ENCODE measurements at places on chromosomes 3 and 15.
A peak's percentile ranks its signal among the peaks of the same experiment; 100 is the strongest.

GRCh38 chr3:189659571-189659970 lies 28.4 kb downstream of the TP63 start:
- no peak for DNase-seq

DNA sequence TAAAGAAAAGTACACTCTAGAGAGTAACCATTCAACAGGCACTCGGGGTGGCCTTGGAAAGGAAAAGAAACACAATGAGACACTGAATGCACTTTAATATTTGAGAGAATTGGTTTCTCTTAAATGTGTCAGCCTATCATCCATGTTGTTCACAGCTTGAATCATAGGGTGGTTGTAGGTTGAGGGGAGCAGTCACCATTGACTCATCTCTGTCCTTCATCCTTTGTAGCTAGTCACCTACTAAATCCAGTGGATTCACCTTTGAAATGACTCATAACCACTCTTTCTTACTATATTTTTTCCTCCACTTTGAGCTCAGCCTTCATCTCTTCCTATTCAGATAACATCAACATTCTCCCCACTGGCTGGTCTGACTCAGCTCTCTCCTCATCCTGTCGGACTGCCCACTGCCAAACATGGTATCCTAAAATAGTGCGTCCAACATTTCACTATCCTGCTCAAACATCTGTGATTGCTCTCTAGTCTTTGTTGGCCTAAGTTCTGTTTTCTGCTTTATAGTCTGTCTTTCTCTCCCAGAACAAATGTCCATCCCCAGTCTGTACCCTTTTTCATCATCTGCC lies 182.7 kb upstream of the GADL1 start:
- peak; percentile 93 for DNase-seq

- DNase-seq, result no peak
Observed at GRCh38 chr3:102480139-102480538, 45.3 kb downstream of the ZPLD1 start.

- no peak for DNase-seq
Observed at GRCh38 chr3:88078932-88079331, 19.9 kb downstream of the ZNF654 start.

- no peak for DNase-seq
Observed at GRCh38 chr3:177281292-177282118, 84.2 kb upstream of the TBL1XR1 start.

DNA sequence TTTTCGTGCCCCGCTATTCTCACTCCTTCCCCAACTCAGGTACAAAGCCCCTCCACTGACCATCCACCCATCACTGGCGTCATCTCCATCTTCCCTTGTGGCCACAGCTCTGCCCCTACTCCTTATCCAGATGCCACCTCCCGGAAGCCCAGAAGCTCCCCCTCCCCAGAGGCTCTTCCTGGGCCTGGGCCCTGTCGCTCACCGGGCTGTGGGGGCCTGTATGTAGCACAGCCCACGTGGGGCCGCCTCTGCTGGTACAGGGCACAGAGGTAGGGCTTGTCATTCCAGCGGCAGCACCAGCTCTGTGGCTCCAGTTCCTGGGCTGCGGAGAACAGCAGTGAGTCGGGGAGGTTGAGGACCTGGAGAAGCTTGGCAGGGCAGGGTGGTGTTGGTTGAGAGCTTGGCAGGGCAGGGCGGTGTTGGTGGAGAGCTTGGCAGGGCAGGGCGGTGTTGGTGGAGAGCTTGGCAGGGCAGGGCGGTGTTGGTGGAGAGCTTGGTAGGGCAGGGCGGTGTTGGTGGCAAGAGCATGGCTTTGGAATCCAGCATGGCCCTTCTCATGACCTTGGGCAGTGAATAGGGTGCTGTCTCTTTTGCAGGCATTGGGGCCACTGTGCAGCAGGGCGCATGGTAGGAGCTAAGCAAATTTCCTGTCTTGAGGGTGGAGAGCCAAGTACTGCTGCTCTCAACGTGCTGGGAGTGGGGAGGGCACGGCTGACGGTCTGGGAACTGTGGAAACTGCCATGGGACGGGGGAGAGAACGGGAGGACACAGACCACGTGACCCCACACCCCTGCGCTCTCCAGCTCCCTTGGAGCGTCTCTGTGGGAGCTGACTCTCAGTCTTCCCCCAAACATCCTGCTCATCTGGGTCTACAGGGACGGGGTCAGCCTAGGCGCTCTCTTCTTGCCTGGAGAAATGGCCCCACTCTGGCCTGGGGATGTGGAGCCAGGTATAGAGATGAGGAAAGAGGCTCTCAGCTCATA lies 43.4 kb downstream of the MUC20 start:
- DNase-seq, result no peak

GRCh38 chr3:71035314-71035713 lies 548.2 kb downstream of the FOXP1 start:
- DNase-seq, result peak; percentile 43

DNA sequence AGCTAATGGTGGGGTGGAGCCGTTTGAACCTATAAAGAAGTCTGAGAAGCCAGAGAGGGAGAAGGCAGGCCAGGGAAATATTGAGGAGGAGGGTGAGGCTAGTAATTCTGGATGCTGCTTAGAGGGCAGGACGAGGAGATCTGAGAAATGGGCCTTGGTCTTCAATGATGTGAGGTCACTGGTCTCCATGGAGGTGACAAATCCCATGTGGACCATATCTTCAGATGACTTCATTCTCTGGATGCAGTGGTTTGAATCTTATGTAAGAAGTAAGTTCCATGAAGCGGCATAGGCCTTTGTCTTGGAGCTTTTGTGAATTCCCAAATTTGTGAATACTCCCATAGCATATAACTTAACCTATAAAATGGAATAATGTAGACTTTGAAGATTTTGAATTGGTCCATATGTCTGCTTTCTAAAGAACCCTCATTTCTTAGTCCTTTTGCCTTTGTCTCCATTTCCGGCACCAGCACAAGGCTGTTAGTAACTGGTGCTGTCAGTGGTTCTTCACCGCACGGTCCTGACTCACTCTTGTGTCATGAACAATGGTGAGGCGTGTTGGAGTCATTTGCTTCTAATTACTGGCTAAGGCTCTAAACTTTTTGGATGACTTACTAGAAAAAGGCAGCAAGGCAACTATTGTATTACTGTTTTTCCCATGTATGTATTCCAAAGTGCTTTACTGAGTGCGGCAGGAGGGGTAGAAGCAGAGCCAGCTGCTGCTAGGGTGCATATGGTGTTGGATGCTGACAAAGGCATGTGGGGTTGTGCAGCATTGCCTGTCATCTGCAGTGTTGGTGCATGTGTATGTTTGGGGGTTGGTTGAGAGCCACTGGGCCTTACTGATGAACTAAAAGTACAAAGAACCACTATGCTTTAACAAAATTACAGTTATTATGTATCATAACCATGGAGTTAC lies 279.3 kb upstream of the C2CD4B start:
- peak; percentile 97 for DNase-seq

DNA sequence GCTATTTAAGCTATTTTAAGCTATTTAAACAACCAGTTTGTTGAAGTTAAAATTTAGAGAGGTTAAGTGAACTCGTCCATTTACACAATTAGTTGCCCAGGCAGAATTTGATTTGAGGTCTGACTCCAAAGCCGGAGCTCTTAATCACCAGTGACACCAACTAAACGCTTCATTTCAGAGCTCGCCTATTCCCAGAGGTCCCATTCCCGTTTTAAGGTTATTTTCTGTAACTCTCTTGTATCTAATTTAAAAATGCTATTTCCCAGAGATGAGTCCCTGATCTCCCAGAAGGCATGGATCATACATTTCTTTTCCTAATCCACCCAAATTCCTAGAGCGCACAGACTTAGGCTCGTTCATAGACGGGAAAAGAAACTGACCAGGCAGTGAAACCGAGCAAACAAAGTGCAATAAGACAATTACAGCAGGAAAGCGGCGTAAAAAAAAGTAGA lies 904 bp upstream of the MCTP2 start:
- no peak for DNase-seq

- DNase-seq, result no peak
Observed at GRCh38 chr3:181497358-181497757, 214.4 kb upstream of the SOX2 start.

- no peak for DNase-seq
Observed at GRCh38 chr15:89475661-89476060, 20.7 kb downstream of the RHCG start.

All from foreskin fibroblast (primary cell).